ENCODE measurements at places on chromosomes 7 and 10.

DNA sequence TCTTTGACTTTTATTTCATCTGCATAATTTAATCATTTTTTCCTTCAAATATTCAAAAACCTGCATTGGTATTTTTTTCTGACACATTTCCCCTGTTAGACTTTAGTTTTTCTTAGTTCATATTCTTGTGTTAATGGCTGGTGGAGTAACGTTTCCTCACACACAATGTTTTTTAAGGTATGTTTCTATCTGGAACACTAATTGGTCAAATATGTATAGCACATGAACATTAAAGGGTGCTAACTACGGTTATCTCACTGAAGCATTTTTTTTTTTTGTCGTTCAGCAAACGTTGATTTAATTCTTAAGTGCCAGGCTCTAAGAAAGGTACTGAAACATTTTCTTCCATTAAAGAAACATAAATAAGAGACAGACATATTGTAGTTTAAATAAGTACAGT lies 87.7 kb downstream of the PTPRZ1 start:
- no peak for DNase-seq

GRCh38 chr10:70052462-70053217 lies at the start of gene MACROH2A2:
Gene MACROH2A2, plus strand, starts transcription at chr10:70052846. Its CDS starts 22,813 bp downstream, at chr10:70075659.
- no peak for DNase-seq

DNA sequence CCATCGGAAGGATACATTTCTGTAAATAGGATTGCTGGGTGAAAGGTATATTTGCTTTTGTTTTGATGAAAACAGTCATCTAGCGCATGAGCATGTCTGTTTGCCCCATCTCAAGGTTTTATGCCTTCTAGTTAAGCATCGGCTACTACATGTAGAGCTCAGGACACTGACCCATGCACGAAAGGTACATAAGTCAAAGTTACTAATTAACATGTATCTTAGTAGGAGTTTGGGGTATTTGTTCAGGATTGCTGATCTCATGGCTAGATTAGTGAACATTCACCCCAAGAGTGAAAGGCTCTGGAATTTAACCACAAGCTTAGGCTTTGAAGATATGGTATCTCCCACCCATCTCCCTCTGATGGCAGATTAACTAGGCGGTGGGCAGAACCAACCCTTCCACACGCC lies 91.5 kb downstream of the RBM20 start:
- no peak for DNase-seq

DNA sequence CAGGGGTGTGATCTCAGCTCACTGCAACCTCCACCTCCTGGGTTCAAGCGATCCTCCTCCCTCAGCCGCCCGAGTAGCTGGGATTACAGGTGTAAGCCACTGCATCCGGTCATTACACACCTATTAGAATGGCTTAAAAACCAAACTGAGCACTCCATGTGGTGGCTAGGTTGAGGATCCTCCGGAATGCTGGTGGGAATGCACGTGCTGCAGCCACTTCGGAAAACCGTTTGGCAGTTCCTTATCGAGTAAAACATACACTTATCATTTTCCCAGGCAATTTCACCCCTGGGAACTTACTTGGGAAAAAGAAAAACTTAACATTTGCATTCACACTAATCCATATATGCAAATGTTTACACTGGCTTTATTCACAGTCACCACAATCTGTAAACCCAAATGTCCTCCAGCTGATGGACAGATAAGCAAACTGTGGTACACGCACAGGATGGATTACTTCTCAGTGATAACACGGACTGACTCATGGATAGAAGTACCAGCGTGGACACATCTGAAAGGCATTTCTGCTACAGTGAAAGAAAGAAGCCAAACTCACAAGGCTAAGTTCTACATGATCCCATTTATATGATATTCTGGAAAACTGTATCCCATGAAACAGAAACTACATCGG lies 20.4 kb downstream of the RFC2 start:
- no peak for DNase-seq

- no peak for DNase-seq
Measured at GRCh38 chr7:87561702-87562101, 39.0 kb downstream of the ABCB1 start.

DNA sequence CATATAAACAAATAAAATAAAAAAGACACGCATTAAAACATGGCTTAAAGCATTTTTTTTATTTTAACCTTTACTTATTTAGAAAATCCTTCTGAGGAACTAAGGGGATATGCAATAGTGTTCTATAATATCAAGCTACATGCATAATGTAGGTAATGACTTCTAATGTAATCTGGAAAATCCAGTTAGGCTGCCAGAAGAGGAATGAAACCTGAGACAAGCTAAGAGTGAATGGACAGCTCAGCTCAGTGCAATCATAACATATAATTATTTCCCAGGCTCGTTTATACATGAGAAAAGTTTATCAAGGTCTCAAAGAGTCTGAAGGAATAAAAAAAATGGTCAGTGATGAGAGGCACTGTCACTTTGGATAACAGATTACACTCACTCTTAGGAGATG lies 649.0 kb upstream of the PCDH15 start:
- DNase-seq = no peak

- DNase-seq = no peak
Measured at GRCh38 chr7:73864981-73865711, 4.2 kb downstream of the TMEM270 start.

GRCh38 chr10:16828114-16828568 lies 10.9 kb upstream of the RSU1 start:
- no peak for DNase-seq

DNA sequence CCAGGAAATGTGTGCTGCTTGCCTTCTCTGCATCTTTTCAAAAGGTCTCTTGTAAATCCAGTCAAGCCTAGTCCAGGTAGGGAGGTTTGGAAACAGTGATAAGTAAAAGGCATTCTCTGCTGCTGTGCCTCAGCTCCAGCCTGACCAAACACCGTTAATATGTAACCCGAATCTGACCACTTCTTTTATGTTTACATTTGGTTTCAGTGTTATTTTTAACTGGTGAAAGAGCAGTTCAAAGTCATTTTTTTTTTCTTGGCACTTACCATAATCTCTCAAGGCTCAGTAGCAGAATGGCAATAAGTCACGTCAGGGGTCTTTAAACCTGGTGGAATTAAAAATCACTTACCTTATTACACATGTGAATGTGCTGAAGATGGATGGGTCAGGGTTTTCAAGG lies 216.8 kb downstream of the PTEN start:
- DNase-seq = no peak

DNA sequence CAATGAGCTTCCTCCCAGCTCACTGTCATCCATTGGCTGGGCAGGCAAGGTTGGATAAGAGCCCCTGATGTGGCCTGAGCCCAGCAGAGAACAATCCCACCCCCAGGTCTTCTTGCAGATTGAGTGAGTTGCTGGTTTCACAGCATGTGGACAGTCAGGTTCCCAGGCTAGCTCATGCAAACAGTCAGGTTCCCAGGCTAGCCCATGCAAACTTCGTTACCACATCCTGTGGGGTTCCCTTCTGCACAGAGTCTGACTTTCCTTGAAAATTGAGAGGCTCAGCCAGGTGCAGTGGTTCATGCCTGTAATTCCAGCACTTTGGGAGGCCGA lies 67.1 kb downstream of the TMEM130 start:
- DNase-seq = no peak

- no peak for DNase-seq
Measured at GRCh38 chr7:133911724-133912123, 215.4 kb upstream of the LRGUK start.

DNA sequence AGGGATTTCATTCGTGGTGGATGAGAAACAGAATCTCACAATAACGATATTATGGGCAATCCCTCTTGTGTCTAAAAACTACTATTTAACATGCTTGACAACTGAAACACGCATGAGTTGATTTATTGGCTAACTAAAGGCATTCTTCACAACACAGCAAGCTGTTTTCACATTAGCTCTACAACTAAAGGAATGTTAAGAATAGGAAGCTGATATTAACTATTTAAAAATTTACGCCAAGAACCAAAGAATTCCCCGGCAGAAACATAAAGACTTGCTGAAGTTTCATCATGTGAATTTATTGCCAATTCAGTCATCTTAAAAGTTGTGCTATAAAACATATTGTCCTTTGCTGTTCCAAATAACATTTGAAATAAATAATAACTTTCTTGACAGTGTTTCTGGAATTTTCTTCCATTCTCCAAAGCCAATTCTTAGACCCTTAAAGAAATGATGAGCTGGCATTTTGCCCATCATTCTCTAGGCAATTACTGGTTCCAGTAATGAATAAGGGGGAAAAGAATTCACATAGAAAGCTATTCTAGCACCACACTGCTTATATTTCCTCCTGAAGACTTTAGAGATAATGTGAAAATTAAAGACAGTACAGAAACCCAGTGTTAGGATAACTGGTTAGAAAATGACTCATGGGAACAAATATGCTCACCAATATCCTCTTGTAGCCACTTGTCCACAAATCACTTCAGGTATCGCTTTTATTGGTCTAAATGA lies 233.1 kb downstream of the PARD3 start:
- no peak for DNase-seq

- peak; percentile 17 for DNase-seq
Measured at GRCh38 chr7:132614428-132615318, 38.4 kb upstream of the PLXNA4 start.

- no peak for DNase-seq
Measured at GRCh38 chr10:113115556-113115955, 165.5 kb downstream of the TCF7L2 start.

GRCh38 chr7:94223375-94224084 lies 171.2 kb upstream of the COL1A2 start:
- DNase-seq = no peak

- DNase-seq = no peak
Measured at GRCh38 chr7:646487-646886, 80.0 kb upstream of the DNAAF5 start.

- peak; percentile 23 for DNase-seq
Measured at GRCh38 chr7:353746-354325, 63.9 kb downstream of the FOXL3 start.

GRCh38 chr10:76161301-76161582 lies 729.8 kb downstream of the LRMDA start:
- no peak for DNase-seq

DNA sequence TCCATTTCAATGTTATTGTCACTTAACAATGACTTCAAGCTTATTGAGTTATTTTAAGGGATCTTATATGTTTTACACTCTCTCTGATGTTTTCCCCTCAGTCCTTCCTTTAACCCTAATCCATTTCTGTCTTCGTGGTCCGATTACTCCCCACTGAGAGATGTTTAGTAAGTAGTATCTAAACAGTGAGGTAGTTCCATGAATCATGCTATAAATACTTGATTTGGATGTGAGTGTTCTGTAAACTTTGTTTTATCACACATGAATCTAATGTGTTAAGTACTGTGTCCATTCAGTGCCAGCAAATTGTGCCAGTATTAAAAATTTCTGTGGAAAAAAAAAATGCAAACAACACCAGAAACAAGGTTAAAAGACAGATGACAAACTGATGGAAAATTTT lies 18.6 kb downstream of the RPP30 start:
- no peak for DNase-seq
